Effector memory CD8-positive, alpha-beta T cell (primary cell): ENCODE measurements at places on chromosomes 2 and 18.

DNA sequence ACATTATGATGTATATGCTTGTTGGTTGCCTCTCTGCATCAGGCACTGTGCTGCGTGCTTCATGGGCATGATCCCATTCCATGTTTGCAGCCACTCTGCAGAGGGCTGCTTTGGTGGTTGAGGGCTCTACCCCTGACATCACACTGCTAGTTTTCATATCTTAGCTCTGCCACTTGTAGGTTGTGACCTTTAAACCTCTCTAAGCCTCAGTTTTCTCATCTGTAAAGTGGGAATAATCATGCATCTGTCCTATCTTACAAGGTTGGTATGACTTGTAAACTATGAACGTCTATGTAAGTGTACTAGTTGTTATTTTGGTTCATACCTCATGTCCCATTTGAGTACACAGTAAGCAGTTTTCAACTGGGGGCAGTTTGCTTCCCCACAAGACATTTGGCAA, 260.4 kb downstream of the PHLPP1 start:
- DNase-seq = no peak

DNA sequence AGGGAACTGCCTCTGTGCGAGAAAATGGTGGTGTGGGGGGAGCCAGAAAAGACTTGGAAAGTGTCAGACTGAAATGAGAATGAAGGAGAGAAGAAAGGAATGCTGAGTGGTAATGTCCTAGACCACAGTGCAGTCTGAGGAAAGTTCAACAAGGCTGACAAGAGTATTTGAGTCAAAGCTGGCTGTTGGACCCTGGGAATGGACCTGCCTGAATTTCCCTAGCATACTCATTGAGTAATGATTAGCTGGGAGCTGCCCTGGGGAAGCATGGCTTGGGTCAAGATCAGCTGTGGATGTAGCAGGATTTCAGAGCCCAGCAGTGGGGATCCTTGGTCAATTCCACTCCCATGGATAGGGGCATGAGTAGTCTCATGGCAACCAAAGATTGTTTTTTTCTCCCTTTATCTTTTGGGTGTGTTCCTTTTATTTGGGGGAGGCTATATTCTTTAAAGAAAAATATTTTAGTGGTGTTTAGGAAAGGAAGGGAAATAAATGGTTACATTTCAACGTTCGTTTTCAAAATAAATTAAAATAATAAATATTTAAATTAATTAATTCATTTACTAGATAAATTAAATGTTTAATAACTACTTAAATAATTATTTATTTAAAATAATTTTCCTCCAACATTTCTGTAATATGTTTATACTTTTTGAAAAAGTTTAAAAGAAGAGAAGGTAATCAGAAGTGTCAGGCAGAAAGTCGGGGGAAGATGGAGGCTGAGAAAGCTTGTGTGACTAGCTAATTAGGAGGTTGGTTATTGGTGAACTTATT, 15.9 kb upstream of the LHCGR start:
- no peak for DNase-seq

DNA sequence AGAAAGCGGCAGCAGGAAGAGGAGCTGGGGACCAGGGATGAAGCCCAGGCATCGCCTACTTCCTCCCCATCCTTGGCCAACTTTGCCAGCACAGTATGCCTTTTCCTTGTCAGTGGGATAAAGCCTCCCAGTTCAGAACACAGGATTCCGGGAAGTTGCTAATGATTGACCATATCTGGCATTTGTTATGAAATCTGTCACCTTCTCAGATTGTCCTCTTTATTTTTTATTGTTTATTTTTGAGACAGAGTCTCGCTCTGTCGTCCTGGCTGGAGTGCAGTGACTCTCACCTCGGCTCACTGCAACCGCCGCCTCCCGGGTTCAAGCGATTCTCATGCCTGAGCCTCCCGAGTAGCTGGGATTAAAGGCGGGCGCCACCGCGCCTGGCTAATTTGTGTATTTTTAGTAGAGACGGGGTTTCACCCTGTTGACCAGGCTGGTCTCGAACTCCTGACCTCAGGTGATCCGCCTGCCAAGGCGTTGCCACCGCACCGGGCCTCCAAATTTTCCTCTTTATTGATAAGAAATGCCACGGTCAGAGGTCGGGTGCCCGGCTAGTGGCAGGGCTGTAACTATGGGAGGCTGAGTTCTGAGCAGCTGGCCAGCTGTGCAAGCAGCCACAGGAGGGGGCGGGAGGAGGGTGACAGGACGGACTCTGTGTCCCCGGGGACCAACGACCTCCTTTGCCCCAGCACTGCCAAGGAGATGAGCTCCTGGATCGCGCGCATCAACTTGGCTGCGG, 24.4 kb downstream of the PSD4 start:
- DNase-seq = no peak

- DNase-seq = no peak
These were observed 498.1 kb upstream of the CRIM1 start for GRCh38 chr2:35857498-35857897.

DNA sequence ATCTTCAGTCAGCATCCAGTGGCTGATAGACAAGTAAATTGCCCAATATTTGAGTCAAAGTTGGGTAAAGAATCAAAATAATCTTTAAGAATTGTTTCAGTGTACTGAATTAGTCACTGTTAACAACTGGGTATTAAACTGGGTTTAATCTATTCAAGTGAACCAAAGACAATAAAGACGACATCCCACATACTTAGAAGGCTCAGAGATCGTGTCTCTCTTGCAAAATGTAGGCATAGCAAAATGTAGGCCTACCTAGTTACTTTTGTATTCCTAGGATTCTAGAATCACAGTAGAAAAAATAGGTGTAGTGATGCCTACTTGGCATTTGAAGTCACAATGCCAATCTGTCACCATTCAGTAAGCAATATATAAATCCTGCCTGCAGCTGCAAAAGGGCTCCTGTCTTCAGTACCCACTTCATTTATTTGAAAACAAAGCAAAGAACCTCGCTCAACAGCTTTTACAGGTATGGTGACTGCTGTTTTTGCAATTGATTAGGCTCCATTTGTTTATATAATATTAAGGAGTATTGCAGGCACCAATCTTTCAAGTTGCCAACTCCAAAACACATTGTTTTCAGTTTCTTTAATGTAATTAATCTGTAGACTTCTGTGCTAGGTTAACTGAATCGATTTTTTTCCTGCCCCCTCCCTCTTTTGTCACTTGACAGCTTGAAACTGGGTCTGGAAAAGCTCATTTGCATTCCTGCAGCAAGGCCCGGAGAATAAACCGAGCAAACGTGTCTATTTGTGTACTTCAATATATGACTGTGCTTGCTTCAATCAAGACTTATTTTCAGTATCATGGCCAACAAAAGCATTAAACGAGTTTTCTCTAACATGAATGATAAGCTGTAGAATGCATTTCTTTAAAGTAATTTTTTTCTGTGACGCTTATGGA, 1074.9 kb downstream of the TDRD15 start:
- DNase-seq = no peak

- DNase-seq = no peak
These were observed 122.9 kb downstream of the TANC1 start for GRCh38 chr2:159091381-159091780.

GRCh38 chr2:187372213-187372612, 75.8 kb downstream of the CALCRL start:
- no peak for DNase-seq

DNA sequence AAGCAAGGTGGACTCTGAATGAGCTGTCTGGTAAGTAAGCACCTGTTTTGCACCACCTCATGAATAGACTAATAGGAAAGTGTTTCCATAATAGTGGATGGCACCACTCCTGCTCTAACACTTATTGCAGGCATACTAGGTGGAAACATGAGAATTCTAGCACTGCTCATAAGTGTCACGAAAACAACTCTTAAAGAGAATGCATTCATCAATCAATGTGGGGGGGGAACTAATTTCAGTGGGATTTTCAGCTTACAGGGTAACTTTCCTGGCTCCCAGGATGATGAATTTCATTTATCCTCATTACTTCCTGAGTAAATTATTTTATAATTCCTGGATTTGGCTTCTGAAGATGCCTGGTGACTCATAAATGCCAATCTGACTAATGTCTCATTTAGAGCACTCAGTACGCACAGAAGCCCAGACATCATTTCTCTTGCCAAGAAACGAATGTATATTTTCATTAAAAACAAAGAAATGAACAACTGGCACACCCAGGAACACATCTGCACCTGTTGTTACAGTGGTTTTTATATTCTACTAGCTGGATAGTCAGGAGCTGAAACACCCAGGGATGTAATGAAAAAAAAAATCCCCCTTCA, 129.6 kb downstream of the PID1 start:
- DNase-seq = no peak
